ENCODE measurements at places on chromosomes 5 and 9.

- no peak for DNase-seq
Observed at GRCh38 chr5:58317009-58317408, 142.9 kb downstream of the PLK2 start.

DNA sequence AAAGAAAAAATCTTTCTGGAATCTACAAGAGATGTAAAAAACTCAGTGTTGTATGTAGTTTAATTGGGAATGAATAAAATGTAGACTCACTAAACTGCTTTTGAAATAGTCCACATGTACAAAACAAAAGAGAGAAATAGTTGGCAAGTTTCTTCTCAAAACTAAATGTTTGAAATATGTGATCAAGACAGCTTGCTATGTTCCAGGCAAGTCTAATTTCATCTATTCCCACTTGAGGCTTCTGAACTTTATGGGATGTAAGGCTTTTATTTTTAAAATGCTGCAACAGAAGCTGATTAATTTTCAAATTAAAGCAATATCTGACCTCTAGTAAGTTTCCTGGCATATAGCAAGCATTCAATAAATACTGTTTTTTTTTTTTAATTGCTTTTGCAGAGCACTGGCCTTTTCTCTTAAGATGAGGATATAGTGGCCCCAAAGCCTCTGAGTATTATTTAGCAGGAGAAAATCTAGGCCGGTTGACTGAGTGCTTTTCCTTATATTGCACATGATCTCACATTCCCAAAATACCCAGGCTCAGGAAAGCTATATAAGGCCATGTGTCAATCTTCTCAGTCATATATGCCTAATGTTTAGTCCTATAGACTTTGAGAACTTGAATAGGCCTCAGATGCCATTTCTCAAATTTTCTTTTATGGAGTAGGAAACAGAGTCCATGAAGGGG, 183.2 kb downstream of the NTRK2 start:
- DNase-seq, result no peak

DNA sequence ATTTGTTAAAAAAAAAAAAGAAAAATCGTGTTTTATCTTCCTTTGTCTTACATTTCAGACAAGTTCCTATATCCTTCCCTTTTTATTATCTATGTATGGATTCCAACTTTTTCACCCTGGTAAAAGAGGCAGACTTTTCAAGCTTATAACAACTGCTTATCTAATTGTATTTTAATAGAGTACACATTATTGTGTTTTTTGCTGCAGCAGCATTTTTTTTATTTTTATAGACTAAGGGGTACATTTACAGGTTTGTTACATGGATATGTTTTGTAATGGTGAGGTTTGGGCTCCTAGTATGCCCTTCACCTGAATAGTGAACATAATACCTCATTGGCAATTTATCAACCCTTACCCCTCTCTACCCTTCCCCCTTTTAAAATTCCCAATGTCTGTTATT, 195.0 kb upstream of the RGMB start:
- no peak for DNase-seq

DNA sequence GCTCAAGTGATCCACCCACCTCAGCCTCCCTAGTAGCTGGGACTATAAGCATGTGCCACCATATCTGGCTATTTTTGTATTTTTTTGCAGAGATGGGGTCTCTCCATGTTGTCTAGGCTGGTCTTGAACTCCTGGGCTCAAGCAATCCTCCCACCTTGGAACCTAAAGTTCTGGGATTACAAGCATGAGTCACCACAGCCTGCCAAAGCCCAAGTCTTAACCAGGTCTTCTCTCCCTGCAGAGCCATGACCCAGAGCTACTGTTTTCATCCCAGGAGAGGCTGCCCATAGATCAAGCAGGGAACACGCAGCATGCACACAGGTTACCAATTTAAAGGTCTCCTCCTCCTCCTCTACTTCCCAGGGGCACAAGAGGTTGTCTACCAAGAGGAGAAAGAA, 29.7 kb downstream of the PCDHGC5 start:
- DNase-seq, result no peak

DNA sequence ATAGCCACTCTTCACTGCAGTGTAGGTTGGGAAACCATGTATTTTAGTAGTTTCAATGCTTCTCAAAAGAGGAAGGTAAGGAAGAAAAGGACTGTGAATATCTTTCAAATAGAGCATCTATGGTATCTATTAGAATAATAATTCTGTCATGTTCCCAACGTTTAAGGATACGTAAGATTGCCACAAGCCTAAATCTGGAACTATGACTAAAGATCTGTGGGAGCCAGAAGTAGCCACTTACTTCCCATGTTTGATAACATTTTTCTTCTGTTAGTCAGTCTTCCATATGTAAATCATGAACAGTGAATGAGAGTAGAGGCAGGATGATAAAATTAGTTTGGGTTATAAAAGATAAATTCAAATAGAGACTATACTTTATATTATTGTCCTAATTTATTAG, 16.3 kb upstream of the MROH2B start:
- no peak for DNase-seq

DNA sequence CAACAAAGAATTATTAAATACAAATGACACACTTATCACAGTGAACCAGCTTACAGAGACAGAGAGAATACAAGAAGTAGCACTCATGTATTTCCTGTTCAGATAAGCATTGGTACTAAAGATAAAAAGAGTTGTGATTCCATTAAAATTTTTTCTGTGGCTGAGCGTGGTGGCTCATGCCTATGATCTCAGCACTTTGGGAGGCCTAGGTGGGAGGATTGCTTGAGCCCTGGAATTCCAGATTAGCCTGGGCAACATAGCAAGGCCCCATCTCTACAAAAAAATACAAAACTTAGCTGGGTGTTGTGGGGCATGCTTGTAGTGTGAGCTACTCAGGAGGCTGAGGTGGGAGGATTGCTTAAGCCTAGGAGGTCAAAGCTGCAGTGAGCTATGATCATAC, 32.9 kb downstream of the FCHO2 start:
- DNase-seq, result peak; percentile 78

- no peak for DNase-seq
Observed at GRCh38 chr5:89299998-89300397, 417.0 kb upstream of the MEF2C start.

DNA sequence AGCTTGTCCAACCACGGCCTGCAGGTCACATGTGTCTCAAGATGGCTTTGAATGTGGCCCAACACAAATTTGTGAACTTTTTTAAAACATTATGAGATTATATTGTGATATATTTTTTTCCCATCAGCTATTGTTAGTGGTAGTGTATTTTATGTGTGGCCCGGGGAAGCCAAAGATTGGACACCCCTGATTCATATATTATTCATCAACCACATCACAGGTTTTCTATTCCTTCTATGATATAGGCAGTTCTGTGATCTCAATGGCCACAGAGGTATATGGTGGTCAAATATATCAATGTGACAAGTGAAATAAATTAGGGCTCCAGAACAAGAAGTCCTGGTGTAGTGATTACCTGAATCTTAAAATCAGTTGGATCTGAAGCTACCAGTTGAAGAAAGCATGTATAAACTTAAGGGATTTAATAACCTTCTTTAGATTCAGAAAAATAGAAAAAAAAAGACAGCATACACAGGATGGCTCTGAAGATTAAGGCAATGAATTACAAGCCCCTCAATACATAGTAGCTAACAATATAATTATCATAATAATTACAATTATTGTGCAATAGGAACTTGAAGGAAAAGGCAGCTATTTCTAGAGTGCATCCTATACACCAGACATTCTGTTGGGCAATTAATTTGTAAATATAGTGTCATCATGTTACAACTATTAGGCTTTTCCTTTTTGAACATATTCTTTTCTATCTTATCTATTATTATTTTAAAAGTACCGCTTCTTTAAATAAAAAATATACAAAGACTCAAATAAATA, 530.4 kb upstream of the PTPRD start:
- DNase-seq, result no peak

DNA sequence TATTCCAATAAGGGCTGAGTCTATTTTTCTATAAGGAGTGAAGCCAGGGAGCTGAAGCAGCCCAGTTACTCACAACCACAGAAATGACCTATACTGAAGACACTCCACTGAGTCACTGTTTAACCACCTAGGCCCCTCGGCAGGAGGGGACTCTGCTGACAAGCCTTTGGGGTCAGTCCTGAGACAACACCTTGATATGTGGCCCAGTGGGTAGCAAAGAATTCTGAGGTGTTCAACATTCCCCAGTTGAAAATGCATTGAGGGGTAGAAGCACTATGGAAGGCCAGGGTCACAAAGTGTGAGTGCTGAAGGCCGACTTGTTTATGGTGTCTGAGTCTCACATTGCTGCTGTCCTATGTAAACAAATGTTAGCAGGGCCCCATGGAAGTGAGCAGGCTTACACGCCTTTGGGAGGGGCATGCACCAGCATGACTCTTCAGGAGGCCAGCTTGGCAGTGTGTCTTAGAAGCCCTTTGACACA, 112.6 kb upstream of the NFIL3 start:
- peak; percentile 26 for DNase-seq

GRCh38 chr5:9430306-9430705, 115.6 kb downstream of the SEMA5A start:
- DNase-seq, result no peak

DNA sequence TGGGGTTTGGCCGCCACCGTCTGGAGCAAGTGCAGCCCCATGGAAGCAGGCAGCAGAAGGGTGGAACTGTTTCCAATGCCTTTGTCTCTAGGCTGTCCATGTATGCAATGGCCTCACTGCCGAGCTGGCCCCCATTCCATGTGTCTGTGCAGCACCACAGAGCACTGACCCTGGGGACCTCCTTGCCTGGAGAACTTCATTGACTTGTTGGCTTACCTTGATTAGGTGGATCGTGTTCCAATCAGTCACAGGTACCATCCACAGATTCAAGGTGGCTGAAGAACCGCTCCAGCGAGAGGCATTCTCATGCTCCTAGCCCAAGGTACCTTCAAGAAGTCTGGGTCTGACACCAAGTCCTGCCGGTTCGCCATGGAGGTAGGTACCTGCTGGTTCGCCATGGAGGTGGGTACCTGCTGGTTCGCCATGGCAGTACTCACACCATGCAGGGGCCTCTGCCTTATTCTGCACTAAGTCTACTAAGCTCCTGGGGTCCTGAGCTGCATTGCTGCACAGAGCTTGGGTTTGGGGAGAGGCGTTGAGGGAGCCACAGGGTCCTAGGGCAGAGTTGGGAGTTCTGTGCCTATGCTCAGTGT, 358.3 kb upstream of the IRX1 start:
- DNase-seq, result no peak

DNA sequence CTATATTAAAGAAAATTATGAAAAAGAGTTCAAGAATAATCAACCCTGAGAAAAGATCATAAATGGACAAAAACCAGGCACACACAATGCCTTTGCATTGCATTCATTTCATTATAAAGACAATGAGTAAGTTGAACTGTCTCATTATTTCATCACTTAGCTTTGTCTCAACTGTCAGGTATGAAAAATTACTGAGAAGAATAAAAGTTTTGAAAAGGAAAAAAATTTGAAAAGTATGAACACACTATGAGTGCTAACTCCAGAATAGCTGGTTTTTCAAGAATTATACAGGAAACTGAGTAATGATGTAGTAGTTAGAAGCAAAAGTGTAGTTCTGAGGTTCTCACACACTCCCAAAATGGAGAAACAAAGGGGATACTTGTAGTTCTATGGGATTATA, 16.3 kb upstream of the ANXA1 start:
- DNase-seq, result no peak

DNA sequence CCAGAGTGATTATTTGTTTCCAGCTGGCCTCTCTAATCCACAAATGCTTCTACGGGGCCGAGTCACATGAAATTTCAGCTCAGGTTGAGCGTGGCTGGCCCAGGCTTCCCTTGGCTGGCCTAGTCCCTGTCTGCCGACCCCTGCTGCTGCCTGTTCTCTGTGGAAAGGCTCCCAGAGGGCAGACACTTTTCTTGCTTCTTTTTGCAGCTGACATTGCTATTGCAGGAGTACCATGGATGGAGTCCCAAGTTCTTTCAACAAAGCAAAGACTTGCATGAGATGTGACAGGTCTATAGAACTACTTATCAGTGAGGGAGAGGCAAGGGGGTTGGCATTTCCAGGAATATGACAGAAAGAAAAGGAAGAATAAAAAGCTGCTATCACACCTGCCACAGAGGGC, 287.4 kb upstream of the ARRDC3 start:
- no peak for DNase-seq

DNA sequence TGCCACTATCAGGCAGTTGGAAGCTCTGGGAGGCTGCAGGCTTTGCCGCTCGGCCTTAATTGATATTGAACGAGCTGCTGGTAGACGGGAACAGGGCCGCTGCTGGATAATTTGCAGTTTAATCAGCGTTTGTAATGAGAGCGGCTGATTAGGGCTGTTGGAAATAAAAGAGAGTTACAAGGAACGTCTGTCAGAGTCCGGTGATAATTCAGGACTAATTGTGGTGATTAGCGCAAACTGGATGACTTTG, 68.2 kb upstream of the TBCA start:
- peak; percentile 20 for DNase-seq
